ENCODE measurements at places on chromosomes 7 and 10. TPM values are rescaled to one million over a fixed set of nuclear protein-coding genes. Genes with fewer than 3 reads are reported as not detected.

DNA sequence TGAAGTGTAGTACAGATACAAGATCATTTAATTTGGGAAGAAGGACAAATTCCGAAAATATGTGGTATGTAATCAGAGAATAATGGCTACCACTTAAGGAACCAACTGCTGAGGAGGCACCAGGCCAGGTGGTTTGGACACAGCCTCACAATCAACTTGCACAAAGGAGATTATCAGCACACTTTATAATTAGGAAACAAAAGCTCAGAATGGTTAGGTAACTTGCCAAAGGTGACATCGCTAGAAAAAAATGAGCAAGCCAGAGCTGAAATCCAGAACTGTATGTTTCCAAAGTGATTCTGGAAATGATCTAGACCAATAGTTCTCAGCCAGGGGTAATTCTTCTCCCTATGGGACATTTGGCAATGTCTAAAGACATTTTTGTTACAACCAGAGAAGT is 36.6 kb downstream of the ERCC6 start:
- no peak for DNase-seq

Gene ERLIN1
- 19.6 TPM for total RNA-seq

Gene ZNF277
- 19.2 TPM for total RNA-seq

GRCh38 chr7:64045301-64046040 is at the start of gene ZNF727:
TSS of gene ZNF727 (plus strand) at chr7:64045434. CDS start at chr7:64045622, 188 bp downstream.
- DNase-seq, result peak; percentile 28

- no peak for DNase-seq
Measured at GRCh38 chr7:27209933-27210440, 10.1 kb upstream of the HOXA13 start.

GRCh38 chr7:55651057-55651456 is 78.8 kb upstream of the VOPP1 start:
- no peak for DNase-seq

Gene GRK5
- total RNA-seq, result 12.8 TPM

Data from activated naive CD8-positive, alpha-beta T cell treated with anti-CD3 and anti-CD28 coated beads for 36 hours (primary cell).